ENCODE measurements at places on chromosomes 7 and 10. TPM values are rescaled to one million over a fixed set of nuclear protein-coding genes. Genes with fewer than 3 reads are reported as not detected.

STAMBPL1 gene
- total RNA-seq, result 39.0 TPM

HHEX gene
- 2.1 TPM for total RNA-seq

PVRIG gene
- not detected for total RNA-seq

GBX1 gene
- total RNA-seq, result not detected

FOXK1 gene
- total RNA-seq, result 32.2 TPM

GTF2IRD2 gene
- 27.0 TPM for total RNA-seq

PNPLA8 gene
- total RNA-seq, result 49.3 TPM

AKR1D1 gene
- not detected for total RNA-seq

KIAA1549 gene
- total RNA-seq, result 29.0 TPM

TMEM196 gene
- total RNA-seq, result 12.9 TPM

RADIL gene
- 8.4 TPM for total RNA-seq

BNIP3 gene
- 31.1 TPM for total RNA-seq

JAKMIP3 gene
- 4.9 TPM for total RNA-seq

LZTS2 gene
- total RNA-seq, result 23.9 TPM

GRID2IP gene
- total RNA-seq, result 3.5 TPM

EEPD1 gene
- 12.1 TPM for total RNA-seq

ATOH7 gene
- total RNA-seq, result 1.5 TPM

PLAC9 gene
- 6.3 TPM for total RNA-seq

CALML3 gene
- total RNA-seq, result 0.09 TPM

ENTPD7 gene
- total RNA-seq, result 7.2 TPM

ZC3HAV1L gene
- 19.5 TPM for total RNA-seq

PDGFA gene
- 14.5 TPM for total RNA-seq

LAMTOR4 gene
- 20.7 TPM for total RNA-seq

ALOX5 gene
- 2.0 TPM for total RNA-seq

ARHGAP21 gene
- total RNA-seq, result 246 TPM

EEF1AKMT2 gene
- 53.9 TPM for total RNA-seq

PNLIP gene
- not detected for total RNA-seq

ARMC3 gene
- total RNA-seq, result 7.8 TPM

ATG9B gene
- 3.9 TPM for total RNA-seq

PRPS1L1 gene
- total RNA-seq, result not detected

ZFAND4 gene
- total RNA-seq, result 28.1 TPM

TUBAL3 gene
- 0.27 TPM for total RNA-seq

ANKRD7 gene
- 9.3 TPM for total RNA-seq

BMPER gene
- total RNA-seq, result 3.8 TPM

HPS6 gene
- 6.5 TPM for total RNA-seq

GCK gene
- 7.7 TPM for total RNA-seq

CPN1 gene
- total RNA-seq, result not detected

NYAP1 gene
- total RNA-seq, result 18.2 TPM

CDK14 gene
- 85.8 TPM for total RNA-seq

AUTS2 gene
- 298 TPM for total RNA-seq

TMEM176B gene
- 4.3 TPM for total RNA-seq

POLR2J gene
- total RNA-seq, result 9.6 TPM

WIPF3 gene
- 2.4 TPM for total RNA-seq

FAM25G gene
- total RNA-seq, result not detected
